Stomach (tissue), 19 donors: ENCODE measurements at places on chromosomes 16 and 17. TPM values are rescaled to one million over a fixed set of nuclear protein-coding genes. Genes with fewer than 3 reads are reported as not detected.

CCL17 gene
- not detected for total RNA-seq

GAS2L2 gene
- total RNA-seq = under 0.01 TPM

ALOX15B gene
- total RNA-seq = 2.2 TPM

CTRB2 gene
- total RNA-seq = not detected

EXOC7 gene
- 65.7 TPM for total RNA-seq

MT1M gene
- 11.6 TPM for total RNA-seq
